ENCODE measurements at places on chromosomes 4 and X.

DNA sequence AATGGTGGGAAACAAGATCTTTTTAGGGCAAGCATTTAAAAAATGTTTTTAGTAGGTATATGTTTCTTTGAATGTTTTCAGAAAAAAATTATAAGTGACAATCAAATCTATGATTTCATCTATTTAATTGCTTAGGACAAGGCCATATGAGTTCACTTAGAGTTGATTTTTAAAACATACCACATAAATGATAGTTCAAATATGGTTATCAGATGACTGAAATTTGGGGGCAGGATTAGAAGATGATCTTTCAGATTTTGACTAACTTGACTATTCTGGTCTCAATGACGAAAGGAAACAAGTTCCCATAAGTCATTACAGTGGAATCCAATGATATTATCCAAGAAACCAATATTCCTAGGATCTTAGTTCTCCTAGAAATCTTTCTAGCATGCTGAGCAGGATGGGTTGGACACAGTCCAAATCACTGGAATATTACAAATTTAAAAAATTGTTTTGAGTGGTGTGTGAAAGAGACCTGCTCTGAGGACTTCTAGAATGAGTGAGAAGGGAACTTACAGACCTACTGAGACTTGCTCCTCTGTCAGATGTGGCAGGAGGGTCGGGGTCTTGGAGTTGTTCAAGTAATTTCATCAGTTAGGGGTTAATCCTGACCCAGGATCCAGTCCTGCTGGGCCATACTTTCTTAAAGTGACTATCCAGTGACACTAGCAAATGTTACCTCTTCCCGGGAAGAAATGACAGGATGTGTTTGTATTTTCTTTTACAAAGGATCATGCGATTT is 20.0 kb downstream of the RHOH start:
- no peak for DNase-seq

DNA sequence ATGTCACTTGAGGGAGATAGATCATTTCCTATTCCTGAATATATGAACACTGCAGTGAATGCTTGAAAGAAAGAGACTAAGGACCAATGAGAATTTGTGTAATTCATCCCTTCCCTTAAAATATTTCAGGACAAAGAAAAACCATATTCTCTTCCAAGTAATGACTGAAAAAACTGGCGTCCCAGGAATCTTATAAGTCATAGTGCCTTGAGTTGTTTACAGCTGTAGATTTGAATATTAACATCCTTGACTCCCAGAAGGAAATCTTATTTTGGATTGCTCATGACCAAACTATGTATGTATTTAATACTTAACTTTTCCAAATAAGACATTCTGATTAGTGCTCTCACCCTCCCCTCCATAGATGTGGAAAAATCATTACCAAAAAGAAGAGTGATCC is 55.5 kb downstream of the CLDN22 start:
- no peak for DNase-seq

- DNase-seq = no peak
Measured at GRCh38 chr4:175674219-175674618, 137.8 kb downstream of the GPM6A start.

- no peak for DNase-seq
Measured at GRCh38 chr4:120853161-120853935, 69.2 kb downstream of the PRDM5 start.

DNA sequence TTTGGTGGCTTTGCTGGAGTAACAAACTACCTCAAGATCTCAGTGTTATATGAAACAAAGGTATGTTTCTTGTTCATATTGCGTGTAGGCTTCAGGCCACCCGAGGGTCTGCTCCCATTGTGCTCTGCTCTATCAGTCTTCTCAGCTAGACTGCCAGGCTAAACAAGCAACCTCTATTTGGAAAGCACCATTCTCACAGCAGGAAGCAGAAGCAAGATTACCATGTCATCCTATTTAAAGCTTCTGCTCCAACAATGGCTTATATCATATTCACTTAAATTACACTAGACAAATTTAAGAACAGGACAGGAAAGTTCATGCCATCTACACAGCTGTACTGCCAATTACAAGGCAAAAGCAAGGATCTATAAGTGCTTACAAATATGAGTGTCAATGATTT is 385.8 kb downstream of the PPARGC1A start:
- DNase-seq = no peak

DNA sequence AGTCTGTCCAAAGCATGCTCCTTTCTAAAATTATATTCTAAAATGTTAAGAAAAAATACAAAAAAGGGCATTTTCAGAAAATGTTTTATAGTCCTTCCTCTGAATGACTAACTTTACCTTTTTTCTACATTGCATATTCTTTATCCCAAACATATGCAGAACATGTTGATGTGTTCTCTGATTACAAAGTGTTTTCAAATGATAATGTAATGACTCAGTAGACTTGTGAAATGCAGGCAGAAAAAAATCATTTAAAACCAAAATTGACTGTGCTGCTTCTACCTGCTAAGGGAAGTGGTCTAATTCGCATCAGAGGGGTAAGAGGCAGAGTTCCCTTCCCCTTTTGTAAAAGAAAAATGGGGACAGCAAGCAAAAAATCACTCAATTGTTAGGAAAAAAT is 22.7 kb upstream of the YTHDC1 start:
- no peak for DNase-seq

Data from stimulated activated CD4-positive, alpha-beta T cell treated with anti-CD3 and anti-CD28 coated beads, Interleukin-1b, Interleukin-23, amount 100 ng/mL, for 24 hours (primary cell).